T-helper 17 cell (primary cell): ENCODE measurements at places on chromosomes 12 and 14.

DNA sequence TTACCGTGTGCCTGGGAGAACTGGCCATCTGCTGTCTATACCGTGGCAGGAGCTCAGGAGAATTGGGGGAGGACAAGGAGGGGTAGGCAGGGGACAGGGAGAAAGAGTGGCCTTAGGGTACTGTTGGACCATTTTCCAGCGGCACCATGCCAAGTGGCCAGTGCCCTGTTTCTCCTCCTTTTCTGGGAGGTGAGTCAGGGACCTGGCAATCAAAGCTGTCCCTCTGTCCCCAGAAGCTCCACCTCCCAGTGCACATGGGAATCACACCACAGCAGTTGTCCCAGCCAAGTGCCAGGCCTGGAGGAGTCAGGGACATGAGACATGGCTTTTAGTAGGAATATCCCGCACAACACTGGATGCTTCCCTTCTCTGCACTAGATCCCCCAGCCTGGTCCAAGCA lies 118.0 kb downstream of the GCH1 start:
- DNase-seq, result no peak

DNA sequence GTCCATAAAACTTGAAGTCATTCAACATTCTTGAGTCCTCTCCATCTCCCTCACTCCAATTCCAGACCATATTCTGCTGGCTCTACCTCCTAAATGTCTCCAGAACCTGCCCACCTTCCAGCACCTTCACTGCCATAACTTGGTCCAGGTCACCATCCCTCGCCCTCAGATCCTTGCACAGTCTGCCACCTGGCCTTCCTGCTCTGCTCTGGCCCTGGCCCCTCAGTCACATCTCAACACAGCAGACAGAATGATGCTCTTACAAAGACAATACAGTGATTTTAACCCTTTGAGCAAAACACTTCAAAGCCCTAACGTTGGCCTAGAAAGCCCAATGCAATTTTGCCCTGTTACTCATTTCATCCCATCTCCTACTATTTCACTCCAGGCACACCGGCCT lies 81.8 kb upstream of the PDZRN4 start:
- DNase-seq, result no peak

DNA sequence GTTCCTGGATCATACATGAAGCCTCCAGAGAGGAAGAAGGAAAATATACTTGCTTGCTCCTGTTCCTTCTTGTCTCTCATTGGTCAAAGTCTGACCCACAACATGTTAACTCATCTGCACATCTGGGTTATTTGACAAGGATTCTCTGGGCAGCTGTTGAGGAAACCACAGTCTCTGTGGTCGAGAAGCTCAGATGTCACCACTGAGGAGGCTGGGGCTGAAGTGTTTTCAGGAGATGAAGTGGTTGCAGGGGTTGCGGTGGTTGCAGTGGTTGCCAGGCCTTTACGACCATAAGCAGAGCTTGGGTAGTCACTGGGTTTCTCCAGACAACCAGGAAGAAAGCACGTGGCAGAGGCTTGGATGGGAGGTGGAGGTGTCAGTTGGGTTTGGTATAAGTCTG lies 265.0 kb upstream of the LRIG3 start:
- no peak for DNase-seq

GRCh38 chr12:52687497-52688385 lies 7.5 kb upstream of the KRT1 start:
- DNase-seq, result no peak

- DNase-seq, result no peak
Measured at GRCh38 chr12:75725521-75726111, 214.2 kb upstream of the KRR1 start.
